Stimulated activated CD8-positive, alpha-beta memory T cell treated with anti-CD3 and anti-CD28 coated beads, Interleukin-15, amount 100 ng/mL, for 4 hours (primary cell): ENCODE measurements at places on chromosomes 11 and 22.

- DNase-seq: no peak
Measured at GRCh38 chr11:6012035-6012668, 5.4 kb upstream of the OR56A4 start.

DNA sequence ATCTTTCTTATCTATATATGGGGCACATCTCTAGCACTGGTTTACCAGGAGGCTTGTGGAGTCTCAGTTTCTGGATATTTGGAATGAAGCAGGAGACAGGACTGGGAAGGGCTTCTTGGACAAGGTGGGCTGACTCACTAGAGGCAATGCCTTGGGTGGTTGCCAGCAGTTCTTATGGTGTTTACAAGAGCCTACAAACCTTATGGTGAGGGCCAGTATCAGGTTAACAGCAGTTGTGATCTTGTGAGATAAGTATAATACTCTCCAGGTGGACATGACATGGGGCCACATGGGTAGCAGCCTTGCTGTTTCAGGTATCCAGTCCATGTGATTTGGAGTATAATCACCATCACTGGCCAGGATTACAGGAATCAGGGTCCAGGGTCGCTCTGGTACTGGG lies 10.2 kb downstream of the FUT4 start:
- no peak for DNase-seq

DNA sequence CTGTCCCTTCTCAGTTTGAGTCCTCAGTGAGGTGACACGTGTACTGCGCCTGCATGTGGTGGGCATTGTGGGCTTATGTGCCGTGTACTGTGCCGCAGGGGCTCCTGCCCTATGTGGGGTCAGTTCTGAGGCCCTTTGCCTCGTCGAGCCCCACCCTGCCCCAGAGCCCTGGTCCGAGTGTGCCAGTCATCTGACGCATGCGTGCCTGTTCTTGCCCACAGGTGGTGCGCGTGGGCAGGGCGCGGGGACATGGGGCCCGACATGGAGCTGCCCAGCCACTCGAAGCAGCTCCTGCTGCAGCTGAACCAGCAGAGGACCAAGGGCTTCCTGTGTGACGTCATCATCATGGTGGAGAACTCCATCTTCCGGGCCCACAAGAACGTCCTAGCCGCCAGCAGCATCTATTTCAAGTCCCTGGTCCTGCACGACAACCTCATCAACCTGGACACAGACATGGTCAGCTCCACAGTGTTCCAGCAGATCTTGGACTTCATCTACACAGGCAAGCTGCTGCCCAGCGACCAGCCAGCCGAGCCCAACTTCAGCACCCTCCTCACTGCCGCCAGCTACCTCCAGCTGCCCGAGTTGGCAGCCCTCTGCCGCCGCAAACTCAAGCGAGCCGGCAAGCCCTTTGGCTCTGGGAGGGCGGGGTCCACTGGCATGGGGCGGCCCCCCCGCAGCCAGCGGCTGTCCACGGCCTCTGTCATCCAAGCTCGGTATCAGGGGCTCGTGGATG lies 22.3 kb upstream of the TMEM191C start:
- DNase-seq: no peak

DNA sequence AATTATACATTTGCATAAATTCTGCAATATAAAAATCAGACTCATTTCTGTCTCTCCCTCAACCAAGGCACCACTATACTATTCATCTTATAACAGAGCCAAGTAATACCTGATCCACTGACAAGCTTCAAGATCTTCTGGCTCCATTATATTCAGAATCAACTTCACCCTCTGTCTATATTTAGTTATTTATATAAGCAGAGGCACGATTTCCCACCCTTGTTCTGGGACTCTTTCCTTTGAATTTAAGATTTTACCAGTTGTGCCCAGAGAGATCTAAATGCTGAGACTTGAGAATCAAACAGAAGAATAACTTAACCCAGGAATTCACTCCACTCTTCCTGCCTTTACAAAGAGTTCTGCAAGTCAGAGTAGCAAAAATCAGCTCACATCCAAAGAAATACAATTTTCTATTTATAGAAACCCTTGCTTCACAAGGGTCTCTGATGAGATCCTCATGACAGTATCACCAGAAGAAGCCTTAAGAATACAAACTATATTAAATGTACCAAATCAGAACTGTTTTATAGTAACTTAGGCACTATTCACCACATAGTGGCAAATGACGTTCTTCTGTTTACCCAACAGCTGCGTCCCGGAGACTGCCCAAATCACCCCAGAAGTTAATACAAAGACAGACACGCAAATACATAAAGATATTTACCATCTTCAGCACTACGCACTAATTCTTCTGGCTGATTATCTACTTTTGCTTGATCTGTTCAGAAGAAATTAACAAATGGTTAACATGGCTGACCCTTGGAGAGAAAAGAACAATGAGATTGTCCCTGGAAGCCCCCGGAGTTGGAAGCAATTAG lies 32.3 kb upstream of the CCDC89 start:
- DNase-seq: no peak

GRCh38 chr11:121767433-121767832 lies 314.7 kb upstream of the SORL1-AS1 start:
- no peak for DNase-seq

DNA sequence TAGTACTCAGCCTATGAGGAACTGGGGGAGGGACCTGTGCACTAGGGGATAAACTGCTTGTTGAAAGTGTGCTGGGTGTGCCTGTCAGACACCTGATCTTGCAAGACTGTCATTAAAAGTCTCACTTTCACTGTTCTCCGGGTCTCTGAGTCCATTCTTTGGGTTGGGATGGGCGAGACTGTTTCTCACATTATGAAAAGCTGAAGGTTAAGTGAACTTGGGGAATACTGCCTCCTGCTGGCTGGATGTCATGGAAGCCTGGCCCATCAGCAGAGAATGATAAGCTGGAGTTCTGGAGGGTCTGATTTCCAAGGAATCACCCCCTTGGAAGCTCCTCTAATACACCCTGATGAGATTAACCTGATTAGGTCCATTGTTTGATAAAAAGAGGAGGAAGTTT lies 9.0 kb upstream of the VPREB1 start:
- DNase-seq: no peak
